Germinal center (tissue), 1 donor: ENCODE measurements at places on chromosomes 5 and 9.

GRCh38 chr5:70440-70839 lies 21.5 kb upstream of the PLEKHG4B start:
- DNase-seq = no peak

GRCh38 chr5:56321236-56321881 lies 88.2 kb upstream of the ANKRD55 start:
- DNase-seq = no peak

DNA sequence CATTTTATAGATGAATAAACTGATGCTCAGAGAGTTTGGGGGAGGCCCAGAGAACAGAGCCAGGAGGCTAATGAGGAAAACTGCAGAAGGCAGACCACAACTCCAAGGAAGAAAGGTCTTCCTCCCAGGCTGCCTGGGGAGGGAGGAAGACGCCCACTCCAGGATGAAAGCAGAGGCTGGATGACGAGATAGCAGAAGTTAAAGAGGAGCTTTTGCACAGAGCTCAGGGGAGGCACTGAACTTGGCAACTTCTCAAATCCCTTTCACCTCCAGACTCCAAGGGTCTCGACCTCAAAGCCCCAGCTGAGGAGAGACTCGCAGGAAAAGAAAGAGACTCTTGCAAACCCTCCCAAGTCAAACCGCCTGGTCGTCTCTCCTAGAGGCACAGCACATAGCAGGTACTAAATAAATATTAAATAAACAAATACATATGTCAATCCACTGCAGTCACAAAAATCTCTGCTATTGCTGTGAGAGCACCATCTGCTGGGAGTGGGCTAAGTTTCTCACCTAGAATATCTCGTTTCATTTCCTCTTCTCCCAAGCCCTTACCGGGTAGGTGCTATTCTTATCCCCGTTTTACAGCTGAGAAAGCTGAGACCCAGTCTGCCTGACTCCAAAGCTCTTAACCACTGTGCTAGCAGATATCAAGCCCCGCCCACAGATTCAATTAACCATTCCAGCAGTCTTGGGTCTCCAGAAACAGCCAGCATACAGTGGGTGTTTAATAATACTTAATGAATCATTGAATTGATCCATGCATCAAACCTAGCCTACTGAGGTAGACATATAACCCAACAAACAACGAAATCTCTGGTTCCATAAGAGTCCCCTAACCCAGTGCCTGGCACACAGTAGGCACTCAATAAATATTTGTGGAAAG lies 97.8 kb upstream of the HAND1 start:
- peak; percentile 32 for DNase-seq

GRCh38 chr5:91022518-91022917 lies 360.6 kb downstream of the ARRDC3 start:
- no peak for DNase-seq

DNA sequence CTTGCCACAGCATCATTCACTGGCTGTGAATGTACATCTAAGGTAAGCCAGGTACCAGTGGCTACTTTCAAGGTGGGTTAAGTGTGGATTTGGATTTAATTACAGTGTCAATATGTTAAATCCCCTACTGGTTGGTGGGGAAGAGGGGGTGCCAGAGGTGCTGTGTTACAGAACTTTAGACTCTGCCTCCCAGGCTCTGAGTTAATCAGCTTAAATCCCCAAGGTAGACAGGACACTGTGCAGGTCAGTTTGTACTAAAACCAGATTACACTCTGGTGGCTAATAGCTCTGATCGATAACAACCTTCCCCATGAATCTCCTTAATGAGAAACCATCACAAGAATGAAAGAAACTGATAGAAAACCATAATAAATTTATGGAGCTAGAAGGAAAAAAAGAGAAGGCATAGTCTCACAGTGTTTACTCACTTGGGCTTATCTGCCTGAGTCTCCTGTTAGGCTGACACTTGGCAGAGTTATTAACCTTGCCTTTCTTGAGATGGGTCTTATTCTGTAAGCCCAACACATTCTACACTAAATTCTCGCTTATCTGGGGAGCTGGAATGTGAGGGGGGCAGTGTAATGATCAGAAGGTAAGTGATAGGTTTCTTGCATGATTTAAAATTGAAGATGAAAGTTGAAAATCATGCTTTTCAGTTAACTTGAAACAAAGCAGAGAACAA lies 106.8 kb downstream of the LMNB1 start:
- DNase-seq = no peak

DNA sequence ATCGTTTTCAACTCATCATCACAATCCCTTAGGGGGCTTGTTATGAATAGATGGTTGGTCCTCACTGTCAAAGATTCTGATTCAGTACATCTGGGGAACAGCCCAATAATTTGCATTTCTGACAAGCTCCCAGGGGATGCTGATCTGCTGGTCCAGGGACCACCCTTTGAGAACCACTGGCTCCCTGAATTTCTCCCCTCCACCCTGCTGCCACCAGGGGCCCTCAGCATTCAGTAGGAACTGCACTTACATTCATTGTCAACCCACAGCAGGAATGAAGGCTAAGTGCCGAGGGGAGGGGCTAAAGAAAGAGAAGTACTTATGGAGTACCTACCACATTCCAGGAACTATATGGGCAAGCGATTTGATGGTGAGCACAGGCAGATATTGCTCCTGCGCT lies 85.9 kb downstream of the BOD1 start:
- DNase-seq = no peak

DNA sequence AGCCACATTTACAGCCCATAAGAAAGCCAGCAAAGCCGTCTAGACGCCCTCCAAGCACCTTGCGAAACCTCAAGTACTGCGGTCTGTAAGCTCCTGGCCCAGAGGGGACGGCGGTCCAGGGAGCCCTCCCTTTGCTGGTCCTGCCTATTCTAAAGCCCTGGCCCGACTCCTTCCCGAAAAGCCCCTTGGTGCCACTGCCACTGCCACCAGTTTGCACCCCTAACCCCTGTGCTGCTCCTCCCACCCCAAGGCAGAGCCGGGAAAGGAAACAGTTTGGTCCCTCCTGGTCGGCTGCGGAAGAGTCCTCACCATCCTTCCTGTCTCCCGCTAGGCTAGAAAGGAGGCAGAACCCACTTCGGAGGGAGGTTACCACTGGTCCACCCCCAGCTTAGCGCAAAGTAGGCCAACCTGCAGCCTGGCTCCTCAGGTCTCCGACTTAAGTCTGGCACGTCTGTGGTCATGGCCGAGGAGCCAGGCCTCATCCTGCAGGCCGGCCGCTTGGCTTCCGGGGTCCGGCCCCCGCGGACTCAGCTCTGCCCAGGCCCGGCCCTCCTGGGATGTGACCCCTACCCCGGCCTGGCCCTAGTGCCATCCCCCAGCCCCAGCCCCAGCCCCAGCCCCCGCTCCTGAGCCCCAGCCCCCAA lies 916 bp downstream of the TOR1A start:
- DNase-seq = peak; percentile 14

GRCh38 chr5:123037104-123037418 lies 536 bp upstream of the PPIC start:
- no peak for DNase-seq
